Retina (tissue), 1 donor: ENCODE measurements at places on chromosomes 3 and 15.

GRCh38 chr3:115699706-115700105 lies 76.4 kb downstream of the GAP43 start:
- DNase-seq = no peak

DNA sequence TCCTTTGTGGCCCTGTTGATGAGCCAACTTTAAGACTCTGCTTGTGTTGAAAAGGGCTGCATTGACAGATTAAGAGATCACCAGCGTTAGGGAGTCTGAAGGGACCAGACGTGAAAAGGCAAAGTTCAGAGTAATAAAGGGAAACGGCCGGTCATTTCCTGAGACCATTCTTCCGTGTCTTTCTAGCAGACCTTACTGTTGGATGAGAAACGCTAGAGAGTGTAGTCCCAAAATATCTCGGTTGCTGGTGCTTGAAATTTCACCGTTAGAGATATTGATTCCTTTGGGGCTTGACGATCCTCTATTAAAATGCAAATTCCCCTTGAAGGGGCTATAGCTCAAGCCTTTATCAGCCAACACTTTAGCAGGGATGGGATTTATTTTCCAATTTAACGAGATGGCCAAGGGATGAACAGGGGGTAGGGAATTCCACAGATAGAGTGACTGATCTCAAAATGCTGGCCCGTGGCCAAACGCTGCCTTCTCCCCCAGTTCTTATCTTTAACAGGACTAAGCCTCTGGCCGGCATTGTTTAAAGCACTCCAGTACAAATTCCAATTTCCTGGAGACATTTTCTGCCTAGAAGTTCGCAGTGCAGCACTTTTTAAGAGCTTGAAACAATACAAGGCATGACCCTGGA lies 250.4 kb downstream of the TJP1 start:
- peak; percentile 57 for DNase-seq

DNA sequence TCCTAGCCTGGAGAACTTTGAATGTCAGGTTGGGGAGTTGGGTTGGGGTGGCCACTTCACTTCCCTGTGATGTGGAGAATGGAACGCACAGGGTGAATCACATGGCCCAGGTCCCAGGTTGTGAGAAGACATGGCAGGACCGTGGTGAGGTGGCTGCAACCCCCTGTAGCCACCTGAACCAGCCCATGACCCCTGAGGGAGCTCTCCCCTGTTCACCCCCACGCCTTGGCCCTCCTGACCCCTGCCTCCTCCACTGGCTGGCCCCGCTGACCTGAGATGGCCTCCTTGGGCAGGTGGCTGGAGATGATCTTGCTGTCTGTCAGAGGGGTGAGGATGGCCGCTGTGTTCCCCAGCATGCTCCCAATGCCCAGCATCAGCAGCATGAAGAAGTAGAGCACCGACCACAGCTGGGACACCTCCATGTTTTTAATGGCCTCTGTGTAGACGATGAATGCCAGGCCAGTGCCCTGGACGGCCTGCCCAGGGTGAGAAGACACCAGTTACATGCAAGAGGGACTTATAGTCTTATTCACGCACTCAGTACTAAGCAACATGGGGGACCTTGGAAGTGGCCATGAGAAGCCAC lies 31.0 kb downstream of the SLC6A20 start:
- DNase-seq = no peak

DNA sequence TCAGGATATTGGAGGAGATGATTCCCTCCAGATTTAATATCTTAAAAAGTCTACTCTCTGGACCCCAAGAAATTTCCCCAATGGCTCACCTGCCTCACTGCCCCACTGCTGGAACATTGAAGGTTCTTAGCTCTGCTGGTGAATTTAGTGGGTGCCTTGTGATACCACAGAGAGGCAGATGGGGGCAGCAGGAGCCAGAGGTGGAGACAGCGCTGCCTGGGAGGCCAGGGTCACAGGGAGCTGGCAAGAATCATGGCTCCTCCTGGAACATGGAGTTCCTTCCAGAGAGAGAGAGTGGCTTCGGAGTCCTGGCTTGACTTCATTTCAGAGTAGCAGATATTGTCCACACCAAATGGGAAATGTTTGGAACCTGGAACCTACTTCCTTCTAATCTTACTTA lies 263.5 kb upstream of the CFAP20DC start:
- no peak for DNase-seq

GRCh38 chr3:192875971-192876565 lies 41.6 kb downstream of the MB21D2 start:
- no peak for DNase-seq

DNA sequence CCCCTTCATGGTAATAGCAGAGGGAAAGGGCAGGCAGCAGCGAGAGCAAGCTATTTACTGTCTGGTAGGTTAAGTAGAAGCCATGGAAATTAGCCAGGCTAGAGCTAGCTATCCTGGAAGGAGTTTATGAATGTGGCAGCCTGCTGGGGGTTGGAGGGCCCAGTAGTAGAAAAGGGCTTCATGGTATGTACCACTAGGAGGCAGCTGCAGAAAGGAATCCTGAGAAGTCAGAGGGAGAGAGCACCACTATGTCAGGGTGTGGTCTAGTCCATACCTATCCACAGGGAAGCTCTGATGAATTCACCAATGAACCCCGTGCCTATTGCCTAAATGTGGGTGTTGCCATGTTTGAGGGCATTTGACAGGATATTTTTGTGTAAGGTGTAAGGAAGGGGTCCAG lies 55.0 kb downstream of the PLAAT1 start:
- DNase-seq = no peak

GRCh38 chr15:81330366-81331090 lies 6.6 kb upstream of the STARD5 start:
- no peak for DNase-seq

GRCh38 chr3:174202116-174202515 lies 657.0 kb upstream of the NAALADL2 start:
- peak; percentile 32 for DNase-seq

DNA sequence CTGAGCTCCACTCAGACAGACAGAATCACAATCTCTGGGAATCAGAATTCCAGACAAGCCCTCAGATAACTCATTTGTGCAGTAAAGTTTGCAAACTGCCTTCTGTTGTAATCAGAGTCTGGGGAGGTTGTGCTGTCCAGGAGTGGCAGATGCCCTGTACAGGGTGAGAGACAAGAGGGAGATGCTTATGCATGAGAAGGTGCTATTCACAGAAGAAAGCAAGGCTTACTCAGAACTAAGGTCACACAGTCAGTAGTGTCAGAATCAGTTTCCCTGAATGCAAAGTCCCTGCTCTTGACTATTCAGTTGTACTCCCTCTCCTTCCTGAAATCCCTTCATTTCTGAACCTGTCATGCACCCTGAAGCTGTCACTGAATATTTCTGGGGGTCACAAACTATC lies 43.7 kb downstream of the SRPRB start:
- DNase-seq = no peak

GRCh38 chr3:99246010-99246654 lies 344.6 kb upstream of the DCBLD2 start:
- DNase-seq = no peak

- no peak for DNase-seq
These were observed 22.7 kb downstream of the TRA2B start for GRCh38 chr3:185914911-185915629.

DNA sequence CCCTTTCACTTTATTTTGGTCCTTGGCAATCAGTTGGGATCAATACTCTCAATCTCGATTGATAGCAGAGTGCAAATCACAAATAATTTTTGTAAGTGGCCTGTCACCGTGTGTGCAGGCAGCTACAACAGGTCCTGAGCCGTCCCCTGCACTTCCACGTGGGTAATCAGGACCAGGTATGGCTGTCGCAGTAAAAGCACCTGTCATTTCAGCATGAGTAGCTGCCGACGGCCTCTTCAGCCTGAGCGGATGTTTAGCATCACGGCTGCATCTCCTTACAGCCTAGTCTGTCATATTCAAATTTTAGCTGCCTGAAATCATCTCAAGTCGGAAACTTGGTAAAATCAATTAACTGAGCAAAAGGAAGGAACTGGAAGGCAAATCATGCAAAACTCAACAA lies 53.0 kb upstream of the FOXP1 start:
- DNase-seq = peak; percentile 29

- peak; percentile 65 for DNase-seq
These were observed 42.0 kb downstream of the PML start for GRCh38 chr15:74036271-74037170.

DNA sequence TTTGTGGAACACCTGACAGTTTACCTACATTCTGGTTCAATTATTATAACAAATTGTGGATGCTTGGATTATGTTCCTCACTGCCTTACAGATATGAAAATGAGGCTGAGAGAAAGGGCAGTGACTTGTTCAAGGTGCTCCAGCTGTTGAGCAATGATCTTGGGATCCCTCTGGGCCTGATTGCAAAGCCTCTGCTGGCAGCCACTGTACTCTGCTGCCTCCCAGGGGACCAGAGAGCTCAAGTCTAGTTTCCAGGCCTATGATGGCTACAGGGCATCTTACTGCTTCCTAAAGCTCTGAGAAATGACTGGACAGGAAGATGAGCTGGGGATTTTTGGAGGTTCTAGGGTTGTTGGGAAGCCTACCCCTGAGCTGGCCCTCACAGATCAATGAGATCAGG lies 2.3 kb upstream of the SHC4 start:
- no peak for DNase-seq

GRCh38 chr15:39471785-39472574 lies 108.9 kb upstream of the THBS1 start:
- DNase-seq = no peak

DNA sequence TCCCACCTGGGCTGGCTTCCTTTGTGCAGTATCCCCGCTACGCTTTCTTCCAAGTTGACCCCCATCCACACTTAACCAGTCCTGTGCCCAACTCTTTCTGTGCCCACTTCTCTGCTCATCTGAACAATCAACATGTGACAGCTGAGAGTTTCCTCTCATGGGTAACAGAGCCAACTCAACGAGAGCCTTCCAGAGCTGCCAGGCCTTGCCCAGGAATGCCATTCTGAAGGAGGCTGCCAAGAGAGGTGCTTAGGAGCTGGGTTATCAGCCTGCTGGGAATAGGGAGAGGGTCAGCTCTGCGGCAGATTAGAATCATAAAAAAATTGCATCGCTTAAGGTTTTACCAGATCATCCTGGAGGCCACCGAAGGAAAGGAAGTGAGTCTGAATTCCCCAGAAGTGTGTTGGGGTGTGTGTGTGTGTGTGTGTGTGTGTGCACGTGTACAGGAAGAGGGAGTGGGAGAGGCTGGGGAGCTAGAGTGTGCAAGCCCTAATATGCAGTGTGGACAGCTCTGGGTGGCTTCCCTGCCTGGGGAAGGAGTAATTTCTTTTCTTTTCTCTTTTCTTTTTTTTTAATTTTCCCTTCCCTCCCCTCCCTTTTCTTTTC lies 66.7 kb downstream of the ITGA11 start:
- no peak for DNase-seq

GRCh38 chr3:149609595-149609994 lies 48.2 kb downstream of the WWTR1 start:
- DNase-seq = no peak

DNA sequence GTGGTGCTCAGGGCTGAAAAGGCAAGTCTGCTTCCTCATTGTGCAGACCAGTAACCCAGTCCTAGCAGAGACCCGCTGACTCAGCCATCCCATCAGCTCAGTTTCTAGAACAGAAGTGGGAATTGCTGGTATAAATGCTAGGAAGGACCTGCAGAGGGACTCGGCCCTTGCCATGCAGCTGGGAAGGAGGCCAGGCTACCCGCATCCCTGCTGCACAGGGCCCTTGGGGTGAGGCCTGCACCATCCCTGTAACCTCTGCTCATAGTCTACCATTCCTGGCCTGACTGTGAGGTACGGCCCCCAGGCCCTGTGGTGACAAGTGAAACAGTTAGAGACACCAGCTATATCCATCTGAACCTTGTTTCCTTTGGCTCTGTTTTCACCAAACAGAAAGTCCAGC lies 23.5 kb downstream of the RAB6B start:
- no peak for DNase-seq

DNA sequence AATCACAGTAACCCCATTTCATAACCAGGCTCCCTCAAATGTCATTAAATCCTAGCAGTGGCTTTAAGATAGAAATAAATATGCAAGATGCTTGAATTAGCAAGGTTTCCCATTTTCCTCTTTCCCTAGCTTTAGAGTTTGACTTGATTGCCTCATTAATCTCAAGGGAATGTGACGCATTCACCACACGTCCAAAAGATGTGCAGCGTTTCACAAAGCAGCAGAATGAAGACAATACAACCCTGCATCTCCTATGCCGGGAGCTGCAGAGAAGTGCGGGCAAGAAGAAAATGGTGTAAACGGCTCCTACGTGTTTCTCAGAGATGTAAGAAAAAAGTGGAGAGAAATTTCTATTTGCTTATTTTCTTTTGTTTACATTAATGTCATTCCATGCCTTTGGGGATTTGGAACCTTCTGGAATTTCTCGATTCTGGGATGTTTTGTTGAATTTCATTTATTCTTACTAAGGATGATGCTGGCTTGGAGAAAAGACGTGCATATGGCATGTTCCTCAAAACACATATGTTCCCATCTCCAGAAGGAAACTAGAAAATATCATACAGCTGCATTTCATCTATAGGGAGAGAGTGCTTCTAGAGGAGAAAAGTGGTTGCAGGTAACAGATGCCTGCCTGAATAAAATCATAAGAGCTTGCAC lies 27.8 kb upstream of the FRMD4B start:
- DNase-seq = peak; percentile 46

DNA sequence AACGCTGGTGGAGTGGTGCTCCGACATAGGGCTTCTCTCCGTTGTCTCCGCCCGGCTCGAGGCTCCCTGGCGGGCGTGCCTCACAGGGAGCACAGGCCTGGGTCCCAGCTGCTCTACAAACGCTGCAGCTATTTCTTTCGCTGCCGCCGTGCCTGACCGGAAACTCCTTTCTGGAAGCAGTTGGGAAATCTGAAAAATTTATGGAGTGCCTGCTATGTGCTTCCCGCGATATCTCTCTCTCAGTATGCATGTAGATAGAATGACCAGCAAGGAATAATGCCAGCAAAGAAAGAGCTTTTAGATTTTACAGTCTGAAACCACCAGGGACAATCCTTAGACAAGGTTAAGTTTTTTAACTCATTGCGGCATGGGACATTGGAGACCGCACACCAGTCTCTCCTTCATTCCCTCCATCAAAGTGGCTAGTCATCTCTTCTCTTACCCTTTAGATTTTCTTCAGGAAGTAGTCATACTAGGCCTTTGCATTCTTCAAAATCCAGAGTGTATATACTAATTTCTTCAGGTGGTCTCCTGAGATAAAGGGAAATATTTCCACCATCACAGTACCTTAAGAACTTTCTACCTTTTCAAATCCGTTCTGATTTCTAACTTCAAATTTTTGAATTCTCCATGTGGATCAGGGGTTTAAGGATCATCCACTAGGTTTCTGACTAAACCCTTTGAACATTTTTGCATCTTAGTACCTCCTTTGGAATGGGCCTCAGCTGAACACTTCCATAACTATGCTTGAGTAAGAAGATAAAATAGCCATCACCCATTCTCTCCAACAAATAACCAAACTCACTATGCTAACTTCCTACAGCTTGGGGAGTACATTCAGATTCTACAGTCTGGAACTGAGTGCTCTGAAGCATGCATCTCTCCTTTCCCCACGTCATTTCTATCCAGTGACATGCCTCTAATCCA lies 1.1 kb upstream of the NPHP3 start:
- DNase-seq = peak; percentile 91

GRCh38 chr3:178949896-178950295 lies 121.7 kb downstream of the ZMAT3 start:
- DNase-seq = no peak

GRCh38 chr15:68028137-68028887 lies 25.8 kb upstream of the PIAS1 start:
- DNase-seq = no peak
